ENCODE measurements at places on chromosomes 3 and 15.

GRCh38 chr15:74835312-74835823 lies 7.6 kb downstream of the ULK3 start:
- DNase-seq = peak; percentile 42

- DNase-seq = no peak
Measured at GRCh38 chr3:125684199-125684598, 88.9 kb upstream of the OSBPL11 start.

- DNase-seq = no peak
Measured at GRCh38 chr3:122800706-122801237, 5.9 kb downstream of the SLC49A4 start.

DNA sequence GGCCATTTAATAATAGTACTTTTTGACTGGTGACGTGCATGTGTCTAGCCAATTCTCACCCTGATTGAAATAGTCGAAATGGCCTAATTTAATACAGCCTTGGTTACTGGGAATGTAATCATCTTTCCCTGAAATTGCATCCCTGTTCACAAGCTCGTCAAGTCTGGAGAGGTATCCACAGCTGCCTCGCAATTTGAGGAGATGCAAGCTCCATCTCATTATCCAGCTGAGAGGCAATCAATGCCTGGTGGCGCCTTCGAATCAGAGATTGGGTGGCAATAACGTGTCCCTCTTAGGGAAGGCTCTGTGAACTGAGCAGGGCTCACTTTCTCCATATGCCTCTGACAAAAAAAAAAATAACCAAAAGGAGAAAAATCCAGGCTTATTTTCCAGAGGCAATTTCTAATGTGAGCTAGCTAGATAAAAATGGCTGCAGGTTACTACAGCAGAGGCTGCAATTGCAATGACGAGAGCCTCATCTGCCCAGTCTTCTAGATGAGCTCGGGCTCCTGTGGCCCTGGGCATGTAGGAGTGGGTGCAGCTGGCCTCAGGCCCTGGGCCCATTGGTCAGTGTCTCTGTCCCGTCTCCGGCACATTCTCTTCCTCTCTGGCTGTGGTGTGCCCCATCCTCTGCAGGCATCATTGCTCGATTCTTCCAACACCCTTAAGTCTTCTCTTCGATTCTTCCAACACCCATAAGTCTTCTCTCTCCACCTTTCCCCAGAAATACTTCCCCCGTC lies 487.5 kb downstream of the GABRG3 start:
- DNase-seq = no peak

DNA sequence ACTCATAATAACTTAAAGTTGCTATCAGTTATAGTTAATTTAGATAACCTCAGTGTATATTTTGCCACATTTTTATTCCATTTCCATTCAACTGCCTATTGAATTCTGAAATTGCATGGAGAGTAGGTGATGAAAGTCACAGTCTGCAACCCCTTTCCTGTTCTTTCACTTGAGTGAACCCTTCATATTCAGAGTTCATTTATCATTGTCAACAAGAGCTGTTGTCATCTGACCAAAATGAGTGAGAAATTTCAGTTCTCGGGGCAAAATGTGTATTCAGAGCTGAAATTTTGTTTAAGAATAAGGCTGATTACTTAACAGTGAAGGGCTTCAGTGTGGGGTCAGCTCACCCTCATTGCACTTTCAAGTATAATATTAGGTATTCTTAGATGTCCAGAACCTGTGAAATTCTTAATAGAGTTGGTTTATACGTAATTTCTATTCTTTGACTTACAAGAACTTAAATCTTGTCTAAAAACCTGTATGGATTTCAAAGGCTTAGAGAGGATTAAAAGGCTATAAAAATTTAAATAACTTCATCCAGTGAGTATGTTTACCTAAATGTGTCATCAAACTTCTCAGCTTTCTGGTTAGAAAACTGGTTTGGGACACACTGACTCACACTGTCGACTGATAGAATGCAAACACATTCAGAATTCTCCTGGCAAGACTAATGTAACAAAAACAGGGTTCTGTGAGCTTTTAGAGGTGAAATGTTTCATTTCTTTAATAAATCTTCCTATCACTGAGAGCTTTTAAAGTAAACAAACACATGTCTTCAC lies 92.2 kb downstream of the CMSS1 start:
- no peak for DNase-seq

DNA sequence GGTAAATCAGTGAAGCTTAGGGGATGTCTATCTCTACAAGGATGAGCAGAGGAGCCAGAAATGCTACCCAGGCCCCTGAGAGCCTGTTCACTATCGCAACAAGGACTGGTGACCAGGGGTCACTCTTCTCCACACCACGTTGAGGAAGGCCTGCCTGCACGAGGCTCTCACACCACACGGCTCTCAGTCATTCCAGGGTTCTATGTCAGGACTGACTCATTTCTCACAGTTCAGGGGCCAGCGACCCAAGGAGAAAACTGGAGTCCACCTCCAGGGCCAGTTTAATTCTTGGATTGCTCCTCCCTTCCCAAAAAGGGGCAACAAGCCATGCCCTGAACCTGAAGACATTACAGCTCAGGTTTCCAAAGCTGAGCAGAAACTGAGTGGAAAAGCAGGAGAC lies 33.9 kb downstream of the ANP32A start:
- no peak for DNase-seq

DNA sequence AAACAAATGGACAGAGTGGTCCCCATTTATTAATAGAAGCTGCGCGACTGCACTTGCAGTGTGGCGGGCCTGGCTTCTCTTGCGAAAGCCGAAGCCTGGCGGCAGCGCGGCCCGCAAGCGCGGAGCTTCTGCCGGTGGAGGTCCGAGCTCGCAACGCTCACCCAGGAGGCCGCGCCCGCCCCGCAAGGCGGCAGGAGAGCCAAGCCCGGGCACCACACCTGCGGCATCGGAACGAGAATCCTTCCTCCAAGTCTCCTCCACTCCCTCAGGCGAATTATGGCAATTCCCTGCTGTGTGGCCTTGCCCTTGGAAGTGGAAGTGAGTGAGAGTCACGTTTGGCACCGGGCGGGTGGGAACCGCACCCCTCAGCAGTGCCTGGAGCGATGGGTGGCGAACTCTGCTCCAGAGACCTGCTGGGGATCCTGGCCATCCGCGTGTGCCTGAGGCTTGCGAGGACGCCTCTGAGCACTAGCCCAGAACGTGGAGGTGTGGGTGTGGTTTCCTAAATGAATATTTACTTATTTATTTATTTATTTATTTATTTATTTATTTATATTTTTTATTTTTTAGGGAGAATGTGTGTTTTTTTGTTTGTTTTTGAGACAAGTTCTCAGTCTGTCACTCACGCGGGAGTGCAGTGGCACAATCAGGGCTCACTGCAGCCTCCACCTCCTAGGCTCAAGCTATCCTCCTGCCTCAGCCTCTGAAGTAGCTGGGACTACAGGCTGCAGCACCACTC lies 133.7 kb upstream of the UBE2E1 start:
- no peak for DNase-seq

DNA sequence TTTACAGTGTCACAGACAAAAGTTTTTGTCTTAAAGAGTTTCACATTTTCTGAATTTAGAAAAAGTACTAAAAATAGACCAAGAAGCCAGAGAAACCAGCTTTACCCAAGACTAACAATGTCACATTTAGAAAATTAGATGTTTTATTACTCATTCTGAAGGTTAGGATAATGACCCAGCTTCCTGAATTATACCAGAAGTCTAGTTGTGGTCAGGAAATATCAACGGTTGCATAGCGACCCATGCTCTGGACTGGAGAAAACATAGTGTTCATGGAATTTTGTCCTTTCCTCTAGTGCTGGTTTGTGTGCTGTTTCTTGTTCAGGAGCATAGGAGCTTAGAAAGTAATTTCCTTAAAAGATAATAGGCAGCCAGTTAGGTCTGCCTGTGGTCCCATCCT lies 59.0 kb downstream of the DPPA2 start:
- peak; percentile 3 for DNase-seq

DNA sequence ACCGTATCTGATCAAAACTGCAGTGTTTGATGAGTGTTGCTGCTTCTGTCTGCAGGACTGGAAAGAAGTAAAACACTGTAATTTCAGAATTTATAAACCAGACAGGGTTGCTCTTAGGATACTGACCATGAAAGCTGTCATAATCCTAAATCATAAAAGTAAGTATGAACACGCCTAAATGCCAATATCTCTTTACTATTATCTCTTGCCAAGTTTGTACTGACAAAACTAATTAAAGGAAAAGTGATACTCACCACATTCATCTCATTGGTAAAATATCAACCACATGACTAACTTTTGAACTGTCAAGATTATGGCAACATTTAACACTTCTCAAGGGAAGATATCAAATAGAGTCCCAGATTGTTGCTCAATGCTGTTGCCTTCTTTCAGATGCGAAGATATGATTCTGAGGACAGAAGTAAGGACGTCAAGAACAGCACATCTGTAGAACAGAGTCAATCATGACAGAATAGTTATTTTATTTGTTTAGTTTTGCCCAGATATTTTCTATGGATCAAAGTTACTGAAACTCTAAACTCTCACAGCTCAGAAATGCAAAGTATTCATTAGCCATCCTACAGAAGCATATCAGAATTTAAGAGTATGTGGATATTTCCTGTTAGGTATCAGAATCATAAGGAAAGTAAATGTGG lies 61.4 kb upstream of the COL8A1 start:
- no peak for DNase-seq

DNA sequence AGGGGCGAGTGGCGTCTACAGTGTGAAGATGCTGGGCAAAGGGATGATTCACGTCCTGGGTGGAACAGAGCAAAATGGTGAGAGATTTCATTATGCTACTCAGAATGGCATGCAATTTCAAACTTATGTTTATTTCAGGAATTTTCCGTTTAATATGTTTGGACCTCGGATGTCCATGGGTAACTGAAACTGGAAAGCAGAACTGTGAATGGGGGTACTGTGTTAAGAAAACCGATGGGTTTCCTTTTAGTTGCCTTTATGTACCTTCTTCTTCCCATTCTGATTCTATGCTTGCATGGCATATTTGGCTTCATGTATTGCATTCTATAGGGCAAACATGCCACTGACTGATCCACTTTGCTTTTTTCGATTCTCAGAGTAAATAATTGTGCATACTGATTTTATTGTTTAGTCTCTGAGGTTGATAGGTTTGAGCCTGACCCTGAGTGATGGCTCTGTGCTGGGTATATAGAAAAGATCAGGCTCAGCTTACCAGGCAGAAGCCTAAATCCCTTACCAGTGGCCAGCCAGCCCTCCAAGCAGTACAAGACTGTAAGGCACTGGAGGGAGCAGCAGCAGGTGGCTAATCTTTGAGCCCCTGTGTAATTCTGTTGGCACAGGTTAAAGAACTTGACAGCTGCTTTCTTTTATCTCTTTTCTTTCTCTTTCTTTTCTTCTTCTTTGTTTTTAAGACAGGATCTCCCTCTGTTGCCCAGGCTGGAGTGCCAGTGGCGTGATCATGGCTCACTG lies 4.5 kb downstream of the QTRT2 start:
- no peak for DNase-seq

DNA sequence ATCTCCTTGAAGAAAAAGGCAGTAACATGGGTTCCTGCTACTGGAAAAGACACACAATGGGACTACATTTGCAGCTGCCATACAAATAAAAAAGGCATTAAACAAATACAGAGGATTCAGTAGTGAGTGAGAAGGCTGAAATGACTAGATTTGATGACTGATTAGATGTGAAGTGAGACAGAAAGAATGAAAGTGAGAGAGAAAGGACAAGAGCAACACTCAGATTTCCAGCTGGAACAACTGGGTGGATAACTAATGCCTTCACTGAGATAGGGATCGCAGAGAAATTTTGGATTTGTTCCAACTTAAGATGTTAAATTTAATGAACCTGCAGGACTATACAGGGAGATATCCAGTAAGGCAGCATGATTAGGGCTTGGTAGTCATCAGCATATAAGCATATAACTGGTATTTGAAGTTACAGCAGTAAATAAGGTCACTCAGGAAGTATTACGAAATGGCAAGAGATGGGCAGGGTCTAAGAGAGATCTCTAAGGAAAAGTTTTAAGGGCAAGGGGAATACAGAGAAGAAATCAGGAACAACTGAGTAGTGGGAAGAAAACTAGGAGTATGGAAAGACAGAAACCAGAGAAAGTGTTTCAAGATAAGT lies 8.2 kb downstream of the OSBPL11 start:
- DNase-seq = no peak

GRCh38 chr3:181384970-181385369 lies 326.8 kb upstream of the SOX2 start:
- DNase-seq = no peak

GRCh38 chr3:127590282-127590592 lies 296 bp downstream of the TPRA1 start:
- no peak for DNase-seq

DNA sequence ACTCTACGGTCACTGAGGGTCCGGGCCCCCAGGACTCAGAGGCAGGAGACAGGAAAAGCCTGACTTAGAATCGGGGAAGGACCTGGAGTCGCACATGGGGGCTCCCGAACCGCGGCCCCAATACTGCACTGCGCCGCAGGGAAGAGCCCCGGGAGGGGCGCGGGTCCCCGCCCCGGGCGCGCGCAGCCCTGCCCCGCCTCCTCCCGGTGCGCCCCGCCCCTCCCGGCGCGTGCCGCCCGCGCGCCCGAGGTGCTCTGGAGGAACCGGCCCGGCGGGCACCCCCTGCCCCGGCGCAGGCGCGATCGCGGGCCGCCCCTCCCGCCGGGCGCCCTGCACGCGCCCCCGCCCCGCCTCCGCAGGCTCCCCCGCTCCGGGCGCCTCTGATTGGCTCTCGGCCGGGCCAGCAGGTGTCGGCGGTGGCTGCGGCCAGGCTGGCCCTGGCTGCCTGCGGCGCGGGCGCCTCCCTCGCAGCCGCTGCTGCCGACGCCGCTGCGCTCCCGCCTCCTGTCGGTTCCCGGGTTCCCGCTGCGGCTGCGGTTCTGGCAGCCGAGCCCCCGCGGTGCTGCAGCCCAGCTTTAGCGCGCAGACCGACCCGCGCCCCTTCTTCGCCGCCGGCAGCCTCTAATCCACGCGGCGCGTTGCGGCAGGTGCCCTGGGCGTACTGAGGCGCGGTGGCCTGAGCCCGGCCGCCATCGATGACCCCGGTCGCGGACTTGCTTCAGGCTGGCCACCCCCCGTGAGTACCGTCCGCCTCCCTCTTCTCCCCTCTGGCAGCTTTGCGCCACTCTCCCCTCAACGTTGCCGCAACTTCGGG lies at the start of gene MYRIP:
Gene MYRIP, plus strand, starts transcription at position 429 of the 814 bp plus-strand sequence. CDS start 91,208 bp downstream, outside the sequence.
- peak; percentile 5 for DNase-seq

- no peak for DNase-seq
Measured at GRCh38 chr3:42685891-42686820, 819 bp downstream of the KLHL40 start.

GRCh38 chr3:126306888-126307482 lies 50.2 kb downstream of the KLF15 start:
- no peak for DNase-seq

GRCh38 chr15:68209735-68210408 lies 4.7 kb upstream of the CALML4 start:
- no peak for DNase-seq

GRCh38 chr15:79067969-79068368 lies 22.6 kb downstream of the RASGRF1 start:
- no peak for DNase-seq

DNA sequence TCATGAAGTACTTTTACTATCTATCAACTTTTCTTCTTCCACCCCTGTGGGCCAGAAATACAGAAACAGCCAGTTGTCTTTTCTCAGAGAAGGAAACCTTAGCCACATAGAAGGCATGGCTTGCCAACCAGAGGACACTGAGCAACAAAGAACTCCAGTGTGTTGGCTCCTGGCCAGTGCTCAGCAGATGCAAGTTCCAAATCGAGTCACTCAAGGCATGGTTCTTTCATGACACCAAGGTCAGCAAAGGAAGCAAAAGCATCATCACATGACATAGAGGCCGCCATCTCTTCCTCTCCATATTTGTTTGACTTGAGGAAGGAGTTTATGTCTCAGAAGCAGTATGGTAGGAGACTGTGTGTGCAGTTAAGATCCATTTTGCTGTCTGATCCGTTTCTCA lies 92.2 kb downstream of the MYLK start:
- DNase-seq = no peak
